ENCODE measurements at places on chromosomes 7 and 10.

GRCh38 chr10:115432188-115432819 is 339.1 kb downstream of the ATRNL1 start:
- no peak for DNase-seq

DNA sequence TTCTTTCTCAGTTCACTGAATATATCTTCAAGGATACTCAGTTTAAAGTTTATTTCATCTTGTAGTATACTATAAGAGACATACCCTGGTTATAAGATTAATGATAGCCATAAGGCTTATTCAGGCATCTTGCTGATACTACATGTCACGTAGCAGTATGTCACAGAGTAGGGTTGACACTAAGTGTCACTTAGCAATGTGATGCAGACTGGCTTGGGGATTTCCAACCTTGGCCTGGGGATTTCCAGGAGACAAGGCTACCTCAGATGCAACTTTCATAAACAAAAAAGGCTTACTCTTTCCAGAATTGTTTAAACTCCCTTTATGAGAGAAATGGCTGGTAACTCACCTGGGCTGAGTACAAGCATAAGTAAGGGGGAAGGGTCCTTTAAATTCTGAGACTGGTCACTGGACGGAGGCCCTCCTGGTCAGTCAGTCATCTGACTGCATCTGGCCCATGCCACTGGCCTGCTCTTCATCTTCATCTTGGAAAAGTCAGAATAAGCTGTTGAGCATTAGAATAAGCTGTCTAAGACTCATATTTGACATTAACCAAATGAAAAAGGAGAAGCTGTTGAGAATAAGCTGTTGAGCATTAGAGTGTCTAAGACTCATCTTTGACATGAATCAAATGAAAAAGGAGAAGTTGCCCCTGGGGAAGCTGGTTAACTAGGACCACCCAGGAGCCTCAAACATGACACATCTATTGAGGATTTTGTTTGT is 9.5 kb downstream of the SLC13A1 start:
- no peak for DNase-seq

- DNase-seq, result no peak
Measured at GRCh38 chr10:121662945-121663917, 65.0 kb upstream of the FGFR2 start.

- DNase-seq, result no peak
Measured at GRCh38 chr7:138602451-138602850, 98.7 kb downstream of the SVOPL start.

DNA sequence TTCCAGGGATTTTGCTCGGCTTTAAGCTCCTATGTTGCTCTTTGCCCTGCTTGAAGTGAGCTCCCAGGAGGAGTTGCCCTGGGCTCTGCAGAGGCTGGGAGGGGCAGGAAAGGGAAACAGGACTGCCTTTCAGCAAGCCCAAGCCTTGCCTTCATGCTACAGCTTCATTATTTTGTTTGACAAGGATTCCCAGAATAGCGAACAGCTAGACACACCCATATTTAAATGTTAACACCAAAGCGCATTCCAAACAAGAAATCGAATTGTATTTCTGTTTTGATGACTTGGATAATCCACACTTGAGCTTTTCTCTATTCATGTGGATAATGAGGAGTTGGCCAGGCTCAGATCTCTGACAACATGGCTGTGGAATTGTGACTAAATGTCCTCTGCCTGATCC is 6.3 kb downstream of the KIAA1217 start:
- no peak for DNase-seq

DNA sequence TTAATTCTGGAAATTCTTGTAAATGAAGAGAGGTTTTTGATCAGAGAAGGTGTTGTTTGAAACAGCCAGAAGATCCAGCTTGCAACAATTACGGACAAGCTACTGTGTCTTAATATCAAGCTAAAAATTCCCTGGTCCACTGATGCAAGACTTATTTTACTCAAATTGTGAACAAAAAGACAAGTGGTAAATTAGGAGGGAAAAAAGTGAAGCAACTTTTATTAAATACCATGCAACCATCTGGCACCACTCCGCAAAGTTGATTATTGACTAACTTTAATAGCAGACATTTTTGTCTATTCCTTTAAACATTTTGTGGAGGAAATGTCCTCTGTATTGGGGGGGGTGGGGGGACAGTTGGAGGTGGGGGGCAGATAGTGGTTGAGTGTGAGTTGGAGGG is 5.1 kb upstream of the CAV2 start:
- DNase-seq, result no peak

- DNase-seq, result no peak
Measured at GRCh38 chr10:130647341-130647740, 511.1 kb downstream of the GLRX3 start.

GRCh38 chr7:13448243-13448642 is 541.2 kb downstream of the ETV1 start:
- no peak for DNase-seq

GRCh38 chr7:13987395-13987794 is 2.1 kb downstream of the ETV1 start:
- no peak for DNase-seq

DNA sequence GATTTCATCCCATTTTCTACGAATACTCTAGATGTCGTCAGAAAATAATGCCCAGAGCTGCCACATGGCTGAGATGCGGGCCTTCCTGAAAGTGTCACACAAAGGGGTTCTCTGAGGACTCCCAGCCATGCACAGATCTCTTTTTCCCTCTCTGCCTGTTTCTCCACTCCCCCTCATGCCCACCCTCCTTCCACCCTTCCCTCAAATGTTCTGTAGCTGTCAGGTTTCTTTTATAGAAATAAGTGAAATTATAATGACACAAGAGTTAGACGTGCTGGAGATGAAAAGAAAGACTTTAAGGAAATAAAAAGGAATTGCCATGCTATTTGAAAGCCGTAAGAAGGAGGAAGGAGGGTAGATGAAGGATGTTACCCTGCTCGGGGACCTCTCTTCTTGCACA is 819.3 kb upstream of the CELF2 start:
- DNase-seq, result no peak

DNA sequence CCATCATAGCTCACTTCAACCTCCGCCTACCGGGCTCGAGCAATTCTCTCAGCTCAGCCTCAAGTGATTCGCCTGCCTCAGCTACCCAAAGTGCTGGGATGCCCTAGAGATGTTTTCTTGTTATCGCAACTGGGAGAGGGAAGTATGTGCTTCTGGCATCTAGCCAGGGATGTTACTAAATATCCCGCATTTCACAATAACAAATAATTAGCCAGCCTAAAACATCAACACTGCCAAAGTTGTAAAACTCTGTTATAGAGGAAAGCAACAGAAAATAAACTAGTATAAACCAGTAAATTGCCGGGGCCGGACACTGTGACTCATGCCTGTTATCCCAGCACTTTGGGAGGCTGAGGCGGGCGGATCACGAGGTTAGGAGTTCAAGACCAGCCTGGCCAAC is 7.2 kb downstream of the INA start:
- peak; percentile 94 for DNase-seq

DNA sequence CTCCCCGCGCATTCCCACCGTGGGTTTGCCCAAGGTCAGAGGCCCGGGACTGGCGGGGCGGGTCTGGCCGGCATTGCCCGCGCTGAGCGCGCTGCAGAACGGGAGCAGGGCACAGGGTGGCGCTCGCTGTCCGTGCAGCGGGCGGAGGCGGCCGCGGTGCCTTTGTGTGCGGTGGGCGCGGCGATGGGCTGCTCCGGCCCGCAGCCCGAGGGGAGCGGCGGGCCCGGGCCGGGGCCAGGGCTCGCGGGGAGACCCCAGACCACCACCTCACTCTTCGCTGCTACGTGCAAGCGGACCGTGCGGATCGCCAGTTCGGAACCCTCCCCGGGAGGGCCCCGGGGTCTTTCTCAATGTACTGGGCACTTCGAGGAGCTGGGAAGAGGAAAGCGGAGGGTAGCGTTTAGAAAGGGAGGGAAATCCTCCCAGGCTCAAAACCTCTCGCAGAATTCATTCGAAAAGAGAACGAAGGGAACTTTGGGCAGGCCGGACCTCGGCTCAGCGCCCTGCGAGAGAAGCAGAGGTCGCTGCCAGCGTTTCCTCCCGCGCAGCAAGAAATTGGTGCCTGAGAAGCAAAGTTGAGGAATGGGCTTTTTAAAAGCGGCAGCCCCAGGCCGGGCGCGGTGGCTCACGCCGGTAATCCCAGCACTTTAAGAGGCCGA is 8.5 kb downstream of the SP8 start:
- peak; percentile 40 for DNase-seq

GRCh38 chr7:74606101-74606908 is 51.2 kb upstream of the GTF2I start:
- peak; percentile 31 for DNase-seq

- DNase-seq, result peak; percentile 23
Measured at GRCh38 chr7:141157138-141157765, 83.4 kb downstream of the TMEM178B start.

DNA sequence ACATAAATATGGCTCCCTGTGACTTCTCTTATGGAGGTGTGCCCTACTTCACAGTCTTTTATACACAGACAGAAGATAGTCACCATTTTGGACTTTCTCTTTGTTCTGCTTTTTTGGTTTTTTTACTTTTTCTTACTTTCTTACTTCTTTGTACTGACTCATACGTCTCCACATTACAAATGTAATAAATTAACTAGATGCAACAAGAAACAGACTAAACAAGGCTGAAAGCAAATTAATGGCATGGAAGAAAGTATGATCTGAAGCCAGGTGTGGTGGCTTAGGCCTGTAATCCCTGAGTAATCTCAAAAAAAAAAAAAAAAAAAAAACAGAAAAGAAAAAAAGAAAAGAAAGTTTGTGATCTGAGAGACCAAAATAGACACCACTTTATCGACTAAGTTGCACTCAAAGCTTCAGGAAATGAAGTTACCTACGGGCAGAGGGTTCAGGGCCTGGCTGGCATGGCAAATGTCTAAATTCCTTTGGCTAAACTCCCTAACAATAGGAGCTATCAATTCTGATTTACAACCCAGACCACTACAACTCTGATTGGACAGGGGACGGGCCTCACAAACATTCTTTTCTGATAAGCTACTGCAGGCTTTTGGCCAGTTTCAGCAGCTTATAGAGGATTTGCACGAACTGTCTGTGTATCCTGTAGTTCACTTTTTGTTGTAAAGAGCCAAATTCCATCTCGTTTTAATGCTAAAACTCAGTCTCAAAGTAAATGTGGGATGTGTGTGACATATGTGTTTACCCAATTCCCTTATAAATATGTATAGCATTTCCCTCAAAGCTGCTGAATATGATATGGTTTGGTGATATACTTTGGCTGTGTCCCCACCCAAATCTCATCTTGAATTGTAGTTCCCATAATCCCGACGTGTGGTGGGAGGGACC is 129.1 kb downstream of the SEPTIN14 start:
- DNase-seq, result no peak

- DNase-seq, result no peak
Measured at GRCh38 chr7:131501422-131501821, 55.0 kb downstream of the PODXL start.

GRCh38 chr10:89549510-89549909 is 14.1 kb upstream of the SLC16A12 start:
- DNase-seq, result no peak

- DNase-seq, result no peak
Measured at GRCh38 chr7:36128448-36129047, 24.5 kb upstream of the EEPD1 start.

DNA sequence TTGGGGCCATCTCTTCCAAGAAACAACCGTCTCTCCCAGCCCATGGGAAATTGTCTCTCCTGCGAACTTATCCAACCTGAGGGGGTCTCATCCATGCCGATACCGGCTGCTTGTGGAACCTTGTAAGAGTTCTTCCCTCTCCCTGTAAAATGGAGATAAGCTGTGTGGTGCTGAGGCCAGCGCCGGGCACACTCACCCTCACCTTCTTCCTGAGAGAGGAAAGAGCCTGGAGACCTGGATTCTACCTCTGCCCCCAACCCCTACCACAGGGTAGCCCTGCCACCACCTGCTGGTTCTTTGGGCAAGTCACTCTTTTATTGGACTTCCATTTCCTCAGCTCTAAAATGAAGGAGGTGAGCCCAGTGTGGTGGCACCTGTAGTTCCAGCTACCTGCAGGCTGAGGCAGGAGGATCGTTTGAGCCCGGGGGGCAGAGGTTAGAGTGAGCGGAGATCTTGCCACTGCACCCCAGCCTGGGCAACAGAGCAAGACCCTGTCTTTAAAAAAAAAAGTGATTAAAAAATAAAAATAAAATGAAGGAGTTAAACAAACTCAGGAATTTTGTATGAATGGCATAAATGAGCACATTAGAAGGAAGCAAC is 38.4 kb upstream of the PSAP start:
- DNase-seq, result no peak

DNA sequence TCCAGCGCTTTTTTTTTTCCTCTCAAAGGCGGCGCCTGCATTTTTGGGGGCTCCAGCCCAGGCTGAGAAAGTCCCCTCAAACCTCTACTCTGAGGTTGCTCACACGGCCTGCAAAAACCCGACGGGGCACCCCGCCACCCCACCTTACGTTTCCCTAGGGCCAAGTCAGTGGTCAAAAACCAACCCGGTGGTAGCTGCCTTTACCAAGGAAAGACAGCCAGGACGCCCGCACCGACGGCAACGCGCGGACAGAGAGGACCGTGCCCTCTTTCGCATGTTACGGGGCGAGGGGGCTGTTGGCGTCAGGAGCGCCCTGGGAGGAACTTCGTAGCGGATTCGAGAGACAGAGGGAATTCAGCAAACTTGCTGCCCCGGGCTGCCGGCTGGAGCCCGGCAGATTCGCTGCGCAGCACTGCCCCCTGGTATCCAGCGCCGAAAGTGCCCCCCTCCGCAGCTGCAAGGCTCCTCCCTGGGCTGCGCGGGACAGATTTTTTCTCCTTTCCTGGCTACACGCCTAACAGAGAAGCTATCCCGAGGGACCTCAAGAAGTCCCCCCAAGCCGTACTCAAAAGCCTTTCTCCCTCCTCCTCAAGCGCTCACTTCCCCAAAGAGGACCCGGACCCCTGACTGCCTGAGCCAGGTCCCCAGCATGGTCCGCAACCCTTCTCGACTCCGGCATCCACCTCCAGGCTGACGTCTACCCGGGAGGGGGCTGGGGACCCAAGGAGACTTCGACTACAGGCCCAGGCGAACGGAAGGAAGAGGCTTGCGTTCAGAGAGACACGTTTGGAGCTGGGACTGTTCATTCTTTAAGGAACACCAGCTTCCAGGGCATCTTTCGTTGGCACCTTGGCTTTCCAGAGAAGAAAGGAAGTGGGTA is 27.7 kb upstream of the VAX1 start:
- DNase-seq, result peak; percentile 66

DNA sequence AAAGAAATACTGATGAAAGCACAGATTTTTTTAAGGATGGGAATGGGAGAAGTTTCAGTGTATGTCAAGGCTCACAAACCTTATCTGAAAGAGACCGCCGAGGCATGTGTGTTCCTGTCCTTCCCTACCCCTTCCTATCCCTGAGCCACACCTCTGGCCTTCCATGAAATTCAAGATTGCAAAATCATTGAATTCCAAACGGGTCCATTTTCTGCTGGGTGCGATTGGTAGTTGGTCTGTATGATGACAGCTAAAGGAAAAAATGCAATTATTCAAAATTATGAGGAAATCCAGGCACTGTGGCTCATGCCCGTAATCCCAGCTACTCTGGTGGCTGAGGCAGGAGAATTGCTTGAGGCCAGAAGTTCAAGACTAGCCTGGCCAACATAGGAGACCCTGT is 170.1 kb downstream of the ARHGAP12 start:
- no peak for DNase-seq

- peak; percentile 70 for DNase-seq
Measured at GRCh38 chr10:102775935-102776669, 32.4 kb downstream of the WBP1L start.
